Stimulated activated CD8-positive, alpha-beta memory T cell treated with anti-CD3 and anti-CD28 coated beads, Interleukin-7, amount 100 ng/mL, for 24 hours (primary cell): ENCODE measurements at places on chromosomes 1 and 21.

GRCh38 chr1:154931940-154932487 lies 4.5 kb downstream of the PMVK start:
- no peak for DNase-seq

DNA sequence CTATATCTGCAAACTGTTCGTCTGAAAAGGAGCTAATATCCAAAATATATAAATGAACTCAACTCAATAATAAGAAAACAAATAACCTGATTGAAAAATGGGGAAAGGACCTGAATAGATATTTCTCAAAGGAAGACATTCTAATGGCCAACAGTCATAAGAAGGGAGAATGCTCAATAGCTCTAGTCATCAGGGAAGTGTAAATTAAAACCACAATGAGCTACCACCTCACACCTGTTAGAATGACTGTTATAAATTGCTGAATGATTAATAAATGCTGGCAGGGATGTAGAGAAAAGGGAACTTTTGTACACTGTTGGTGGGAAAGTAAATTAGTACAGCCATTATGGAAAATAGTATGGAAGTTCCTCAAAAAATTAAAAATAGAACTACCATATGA lies 21.2 kb upstream of the C1orf115 start:
- no peak for DNase-seq

DNA sequence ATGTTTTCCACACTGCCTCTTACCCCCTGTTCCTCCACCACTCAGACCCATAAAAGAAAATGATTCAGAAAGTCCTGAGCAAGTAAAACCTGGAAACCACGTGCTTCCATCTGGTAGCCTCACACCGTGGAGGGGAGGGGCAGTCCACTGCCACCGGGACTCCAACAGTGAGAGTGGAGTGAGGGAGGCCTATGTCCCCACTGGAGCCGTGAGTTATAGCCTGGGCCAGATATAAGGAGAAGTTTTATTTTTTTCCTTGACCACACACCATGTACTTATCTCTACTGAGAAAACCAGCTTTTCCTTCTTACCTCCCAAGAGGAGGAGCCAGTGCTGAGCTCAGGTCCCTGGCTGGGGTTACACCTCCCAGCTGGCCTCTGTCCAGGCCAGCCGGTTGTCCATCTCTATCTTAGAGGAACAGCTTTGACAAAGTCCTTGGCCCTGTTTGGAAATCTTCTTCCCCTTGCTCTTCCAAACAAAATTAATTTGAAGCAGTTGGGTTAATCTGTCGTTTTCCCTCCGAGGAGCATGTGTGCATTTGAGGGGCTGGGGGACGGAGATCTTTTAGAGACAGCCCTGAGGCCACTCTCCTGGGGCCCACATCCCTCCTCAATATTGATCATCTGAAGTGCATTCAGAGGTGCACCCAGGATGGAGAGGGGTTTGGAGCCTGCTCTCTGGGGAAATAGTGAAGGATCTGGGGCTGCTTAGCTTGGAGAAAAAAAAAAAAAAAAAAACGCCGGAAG lies 49.1 kb upstream of the SERBP1 start:
- no peak for DNase-seq

GRCh38 chr1:12177156-12177998 lies 10.6 kb downstream of the TNFRSF1B start:
- DNase-seq, result no peak

- no peak for DNase-seq
Measured at GRCh38 chr1:77498918-77499317, 183.5 kb downstream of the ZZZ3 start.

DNA sequence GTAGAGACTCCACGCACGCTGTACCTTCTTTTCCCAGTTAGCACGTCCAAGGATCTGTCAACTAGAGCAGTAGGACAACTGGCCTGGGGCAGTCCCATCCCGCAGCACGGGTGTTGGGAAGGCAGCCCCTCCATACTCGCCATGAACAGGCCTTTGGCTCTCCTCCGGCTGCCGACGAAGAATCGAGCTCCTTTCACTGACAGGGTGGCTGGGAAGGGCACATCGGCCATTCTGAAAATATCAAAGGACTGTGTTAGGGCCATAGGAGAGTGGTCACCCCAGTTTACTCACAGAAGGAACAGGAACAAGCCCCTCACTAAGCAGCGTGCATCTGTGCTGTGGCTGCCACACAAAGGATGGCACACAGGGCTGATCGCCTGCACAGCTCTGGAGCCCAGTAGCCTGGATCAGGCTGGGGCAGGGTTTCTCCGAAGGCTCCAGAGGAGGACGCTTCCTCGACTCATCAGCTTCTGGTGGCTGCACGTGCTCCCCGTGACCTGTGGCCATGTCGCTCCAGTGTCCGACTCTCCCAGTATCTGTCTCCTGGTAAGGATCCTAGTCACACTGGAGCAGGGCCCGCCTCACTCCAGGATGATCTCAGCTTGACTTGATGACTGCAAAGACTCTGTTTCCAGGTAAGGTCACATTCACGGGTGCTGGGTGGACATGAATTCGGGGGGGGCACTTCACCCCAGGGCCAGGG lies 8.9 kb downstream of the KRTAP10-1 start:
- no peak for DNase-seq

GRCh38 chr1:248858096-248858890 lies 592 bp downstream of the ZNF692 start:
- no peak for DNase-seq

GRCh38 chr1:121516234-121516967 lies 331.6 kb downstream of the SRGAP2C start:
- no peak for DNase-seq

DNA sequence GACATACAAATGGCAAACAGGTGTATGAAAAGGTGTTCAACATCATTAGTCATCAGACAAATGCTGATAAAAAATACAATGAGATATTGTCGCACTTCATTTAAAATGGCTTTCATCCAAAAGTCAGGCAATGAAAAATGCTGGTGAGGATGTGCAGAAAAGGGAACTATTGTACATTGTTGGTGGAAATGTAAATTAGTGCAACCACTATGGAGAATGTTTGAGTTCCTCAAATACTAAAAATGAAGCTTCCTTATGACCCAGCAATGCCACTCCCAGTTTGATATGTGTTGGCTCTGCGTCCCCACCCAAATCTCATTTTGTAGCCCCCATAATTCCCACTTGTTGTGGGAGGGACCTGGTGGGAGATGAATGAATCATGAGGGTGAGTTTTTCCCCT lies 309.7 kb upstream of the ZRANB2 start:
- DNase-seq, result no peak

DNA sequence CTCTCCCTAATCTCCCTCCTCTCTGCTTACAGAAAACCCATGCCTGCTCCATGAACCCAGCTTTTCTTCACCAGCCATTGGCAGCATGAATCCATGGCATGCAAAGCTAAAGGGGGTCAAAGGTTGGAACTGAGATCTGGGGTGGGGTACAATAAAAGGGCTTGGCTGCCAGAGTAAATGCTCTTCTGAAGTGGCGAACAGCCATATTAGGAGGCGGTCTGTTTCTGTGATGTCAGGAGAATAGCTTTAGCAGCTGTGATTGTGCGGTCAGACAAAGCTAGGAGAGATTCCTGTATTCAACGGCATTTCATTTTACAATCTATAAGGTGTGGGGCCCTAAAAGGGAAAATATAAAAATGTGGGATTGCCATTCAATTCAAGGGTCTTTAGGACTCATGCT lies 71.7 kb upstream of the TMPRSS2 start:
- DNase-seq, result no peak

GRCh38 chr1:167227934-167228378 lies 7.3 kb downstream of the POU2F1 start:
- no peak for DNase-seq

GRCh38 chr1:221775206-221775605 lies 33.3 kb upstream of the DUSP10 start:
- no peak for DNase-seq
